Activated CD4-positive, alpha-beta T cell treated with anti-CD3 and anti-CD28 coated beads for 4 hours (primary cell): ENCODE measurements at places on chromosomes 4 and X.

DNA sequence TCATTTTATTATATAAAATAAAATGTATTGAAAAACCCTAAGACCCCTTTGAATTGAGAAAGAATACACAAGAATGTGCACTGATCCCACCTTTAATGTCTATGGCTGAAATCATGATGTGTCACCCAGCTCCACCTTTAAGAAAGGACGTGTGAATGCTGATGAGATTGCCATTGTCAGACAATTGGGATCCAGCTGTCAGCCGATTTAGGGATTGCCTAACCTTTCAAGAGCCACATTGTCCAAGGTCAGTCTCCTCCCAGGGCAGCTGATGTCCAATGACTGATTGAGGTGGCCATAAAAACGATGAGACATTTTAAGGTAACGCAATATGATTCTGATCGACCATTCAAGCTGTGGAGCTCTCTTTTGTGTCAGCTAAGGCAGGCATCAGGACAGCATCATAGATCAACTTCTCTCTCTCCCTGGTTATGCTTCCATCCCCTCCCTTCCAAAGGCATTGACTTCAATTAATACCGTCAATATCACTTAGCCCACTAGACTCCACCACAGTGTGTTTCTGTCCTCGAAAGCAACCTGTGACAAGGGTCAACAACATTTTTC, 1676.4 kb downstream of the PCDH7 start:
- DNase-seq: no peak

- DNase-seq: no peak
Observed at GRCh38 chr4:15500701-15501100, 31.0 kb downstream of the CC2D2A start.

DNA sequence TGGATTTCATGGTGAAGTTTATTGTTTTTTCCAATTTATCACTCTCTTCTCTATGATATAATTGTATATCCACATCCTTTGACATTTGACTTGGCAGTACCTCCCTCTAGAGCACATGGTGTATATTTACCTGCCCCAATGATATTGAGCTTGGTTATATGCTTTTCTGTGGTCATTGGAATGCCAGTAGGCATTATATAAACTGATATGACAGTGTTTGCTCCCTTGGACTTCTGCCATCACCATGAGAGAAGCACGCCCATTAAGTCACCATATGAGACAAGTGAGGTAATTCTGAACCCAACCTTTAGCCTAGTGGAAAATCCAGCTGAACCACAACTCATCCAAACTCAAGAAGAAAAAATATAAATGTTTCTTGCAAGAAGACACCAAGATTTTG, 2761.5 kb downstream of the ARAP2 start:
- no peak for DNase-seq

GRCh38 chr4:37279894-37280592, 35.5 kb downstream of the NWD2 start:
- no peak for DNase-seq

DNA sequence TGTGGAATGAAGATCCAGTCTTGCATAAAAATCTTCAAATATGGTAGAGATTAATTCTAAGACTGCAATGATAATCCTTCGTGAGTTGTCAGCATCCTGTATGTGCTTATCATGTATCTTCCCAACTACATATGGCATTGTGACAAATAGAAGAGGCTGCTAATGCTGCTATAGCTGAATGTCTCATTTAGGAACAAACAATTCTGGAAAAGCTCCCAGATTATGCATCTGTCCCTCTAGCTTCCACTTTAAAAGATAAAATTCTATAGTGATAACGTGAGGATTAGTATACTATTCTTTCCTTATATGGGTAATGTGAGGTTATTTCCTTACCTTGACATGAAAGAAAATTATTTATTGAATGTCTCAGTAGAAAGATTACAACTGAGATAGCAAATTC, 930.9 kb downstream of the DMD start:
- DNase-seq: no peak
